ENCODE measurements at places on chromosomes 3 and 15.

DNA sequence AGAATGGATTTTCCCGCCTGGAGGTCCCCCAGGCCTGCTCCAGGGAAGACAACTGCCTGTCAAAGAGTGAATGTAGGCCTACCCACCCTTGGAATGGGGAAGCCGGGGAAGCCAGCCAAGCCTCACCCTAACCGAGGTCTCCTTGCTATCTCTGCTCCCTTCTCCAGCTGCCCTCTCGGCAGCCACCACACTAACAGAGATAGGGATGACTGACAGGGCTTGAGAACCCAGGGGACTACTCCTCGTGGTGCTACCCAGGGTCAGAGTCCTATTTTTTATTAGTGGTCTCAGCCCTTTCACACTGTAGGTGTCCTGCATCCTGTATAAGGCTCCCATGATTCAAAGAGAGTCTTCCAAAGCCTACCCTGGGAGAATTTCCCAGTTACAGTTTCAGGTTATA lies 160.6 kb upstream of the CHRM5 start:
- DNase-seq: no peak

DNA sequence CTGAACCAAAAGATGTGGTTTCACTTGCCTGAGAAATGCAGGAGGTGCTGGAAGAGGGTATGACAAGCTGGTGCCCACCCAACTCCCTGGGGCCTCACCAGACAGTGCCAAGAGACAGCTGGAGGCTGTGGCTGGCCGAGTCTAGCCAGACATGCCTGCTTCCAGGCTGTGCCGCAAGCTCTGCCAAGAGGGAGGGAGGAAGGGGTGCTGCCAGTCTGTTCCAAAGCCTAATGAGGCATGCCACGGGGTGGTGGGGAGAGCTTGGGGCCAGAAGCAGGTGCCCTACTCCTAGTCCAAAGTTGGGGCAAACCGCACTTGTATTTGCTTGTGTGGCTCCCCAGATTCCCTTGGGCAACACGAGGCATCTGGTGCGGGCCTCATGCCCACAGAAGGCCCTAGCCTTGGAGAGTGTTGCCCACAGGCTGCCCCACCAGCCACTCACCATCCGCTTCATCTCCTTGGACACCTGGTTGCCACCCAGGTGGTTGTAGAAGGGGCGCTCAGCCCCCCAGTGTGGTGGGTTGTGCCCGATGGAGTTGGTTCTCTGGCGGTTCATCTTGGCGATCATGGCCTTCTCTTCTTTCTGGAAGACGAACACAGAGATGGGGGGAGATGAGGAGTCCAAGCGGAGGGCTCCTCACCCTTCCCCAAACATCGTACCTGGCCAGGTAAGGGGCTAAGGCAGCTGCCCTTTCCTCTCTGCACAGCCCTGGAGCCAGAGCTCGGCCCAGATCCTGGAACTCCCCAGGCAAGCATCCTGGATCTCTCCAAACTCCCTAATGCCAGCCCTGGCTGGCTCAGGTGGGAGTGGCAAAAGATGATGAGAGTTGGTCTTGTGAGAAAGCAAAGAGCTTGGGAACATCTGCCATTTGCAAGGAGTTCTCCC lies 123.4 kb downstream of the SEC22A start:
- DNase-seq: no peak

GRCh38 chr15:51879555-51879954 lies 50.1 kb downstream of the TMOD3 start:
- no peak for DNase-seq

DNA sequence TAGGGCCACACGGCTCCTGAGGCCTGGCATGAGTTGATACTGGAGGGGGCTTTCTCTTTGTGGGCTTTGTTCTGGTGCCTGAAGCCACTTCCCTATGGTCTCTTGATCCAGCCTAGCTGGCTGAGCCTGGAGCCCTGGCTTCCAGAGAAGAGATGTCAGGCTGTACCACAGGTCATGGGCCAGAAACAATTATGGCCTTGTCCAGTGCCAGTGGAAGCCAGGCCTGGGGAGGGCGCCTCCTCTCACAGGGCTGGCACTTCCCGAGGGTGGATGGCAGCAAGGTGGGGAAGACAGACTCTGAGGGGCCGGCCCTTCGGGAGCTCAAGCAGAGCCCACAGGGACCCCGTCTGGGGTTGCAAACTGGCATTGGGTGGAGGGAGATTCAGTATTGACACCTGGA lies 34.9 kb upstream of the ACAD9 start:
- no peak for DNase-seq

DNA sequence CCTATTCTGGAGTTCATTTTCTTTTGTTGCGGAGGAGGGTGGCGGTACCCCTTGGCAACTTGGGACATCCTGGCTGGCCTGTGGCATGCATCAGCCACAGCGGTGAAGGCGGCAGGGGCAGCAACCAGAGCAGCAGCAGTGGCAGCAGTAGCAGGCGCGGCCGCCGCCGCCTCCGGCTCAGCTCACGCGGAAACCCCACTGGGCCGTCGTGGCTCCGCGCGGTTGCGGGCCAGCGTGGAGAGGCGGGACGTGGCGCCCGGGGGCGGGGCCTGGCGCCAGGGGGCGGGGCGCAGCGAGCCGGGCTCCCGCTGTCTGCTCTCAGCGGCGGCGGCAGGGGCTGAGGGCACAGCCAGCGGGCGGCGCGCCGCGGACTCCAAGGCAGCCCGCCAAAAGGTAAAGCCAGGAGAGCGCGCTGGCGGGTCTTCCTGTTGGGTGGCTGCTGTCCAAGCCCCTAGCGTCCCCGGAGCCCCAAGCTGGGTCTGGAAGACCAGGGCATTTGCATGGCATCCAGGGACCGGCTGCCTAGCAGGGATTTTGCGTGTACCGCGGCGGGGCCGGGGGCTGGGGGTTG lies 334.4 kb upstream of the THRB start:
- peak; percentile 0 for DNase-seq

Data from stimulated activated CD8-positive, alpha-beta memory T cell treated with anti-CD3 and anti-CD28 coated beads, Interleukin-7, amount 100 ng/mL, for 4 hours (primary cell).